ENCODE measurements at places on chromosomes 16 and 17. TPM values are rescaled to one million over a fixed set of nuclear protein-coding genes. Genes with fewer than 3 reads are reported as not detected.

- DNase-seq: no peak
These were observed 22.5 kb downstream of the SLC6A2 start for GRCh38 chr16:55678161-55678821.

DNA sequence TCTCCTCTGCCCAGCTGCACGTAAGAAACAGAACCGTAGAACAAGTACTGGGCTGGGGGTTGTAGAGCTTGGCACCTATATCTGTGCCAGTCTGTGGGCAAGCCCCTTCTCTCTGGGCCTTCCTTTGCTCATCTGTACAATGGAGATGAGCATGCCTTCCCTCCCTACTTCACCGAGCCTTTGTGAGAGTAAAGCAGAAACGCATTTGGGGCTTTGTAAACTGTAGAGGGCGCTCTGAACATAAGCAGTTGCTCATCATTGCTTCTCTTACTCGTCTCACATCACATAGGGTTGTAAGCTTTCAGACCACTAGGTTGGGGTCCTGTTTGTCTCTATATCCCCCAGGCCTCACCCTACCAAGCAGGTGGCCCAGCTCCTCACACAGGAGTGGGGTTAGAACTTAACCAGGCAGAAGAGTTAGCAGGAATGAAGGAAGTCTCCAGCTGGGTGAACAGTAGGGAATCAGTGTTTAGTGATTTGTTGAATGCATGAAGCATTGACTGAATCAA, 15.1 kb downstream of the SAMD14 start:
- peak; percentile 73 for DNase-seq

The ZSCAN10 gene
- total RNA-seq: not detected

GRCh38 chr16:87474566-87474996, 18.2 kb downstream of the ZCCHC14 start:
- no peak for DNase-seq

GRCh38 chr17:2214047-2214928, 89.3 kb downstream of the SMG6 start:
- peak; percentile 58 for DNase-seq

DNA sequence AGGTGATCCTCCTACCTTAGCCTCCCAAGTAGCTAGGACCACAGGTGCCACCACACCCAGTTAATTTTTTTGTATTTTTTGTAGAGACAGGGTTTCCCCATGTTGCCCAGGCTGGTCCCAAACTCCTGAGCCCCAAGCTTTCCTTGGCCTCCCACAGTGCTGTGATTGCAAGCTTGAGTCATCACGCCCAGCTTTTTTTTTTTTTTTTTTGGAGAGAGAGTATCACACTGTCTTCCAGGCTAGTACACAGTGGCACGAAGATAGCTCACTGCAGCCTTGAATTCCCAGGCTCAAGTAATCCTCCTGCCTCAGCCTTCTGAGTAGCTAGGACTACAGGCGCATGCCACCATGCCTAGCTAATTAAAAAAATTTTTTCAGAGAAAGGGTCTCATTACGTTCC, 27.2 kb downstream of the HEATR9 start:
- DNase-seq: no peak

DNA sequence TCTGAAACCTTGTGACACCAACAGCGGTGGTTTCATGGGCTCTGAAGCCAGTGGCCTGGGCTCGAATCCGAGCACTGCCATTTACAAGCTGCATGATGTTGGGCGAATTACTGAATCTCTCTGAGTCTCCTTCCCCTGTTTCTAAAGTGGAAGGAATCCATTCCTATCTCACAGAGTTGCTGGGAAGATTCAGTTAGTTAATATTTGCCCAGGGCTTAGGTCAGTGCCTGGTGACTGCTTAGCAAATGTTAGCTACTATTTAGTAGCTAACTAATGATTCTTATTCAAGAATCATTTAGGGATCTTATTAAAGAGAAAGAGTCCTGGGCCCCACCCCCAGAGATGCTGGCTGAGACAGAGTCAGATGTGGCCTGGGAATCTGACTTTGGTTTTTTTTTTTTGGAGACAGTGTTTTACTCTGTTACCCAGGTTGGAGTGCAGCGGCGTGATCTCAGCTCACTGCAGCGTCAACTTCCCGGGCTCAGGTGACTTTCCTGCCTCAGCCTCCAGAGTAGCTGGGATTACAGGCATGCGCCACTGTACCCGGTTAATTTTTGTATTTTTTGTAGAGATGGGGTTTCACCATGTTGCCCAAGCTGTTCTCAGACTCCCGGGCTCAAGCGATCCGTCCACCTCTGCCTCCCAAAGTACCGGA, 33.6 kb upstream of the RAI1 start:
- no peak for DNase-seq

DNA sequence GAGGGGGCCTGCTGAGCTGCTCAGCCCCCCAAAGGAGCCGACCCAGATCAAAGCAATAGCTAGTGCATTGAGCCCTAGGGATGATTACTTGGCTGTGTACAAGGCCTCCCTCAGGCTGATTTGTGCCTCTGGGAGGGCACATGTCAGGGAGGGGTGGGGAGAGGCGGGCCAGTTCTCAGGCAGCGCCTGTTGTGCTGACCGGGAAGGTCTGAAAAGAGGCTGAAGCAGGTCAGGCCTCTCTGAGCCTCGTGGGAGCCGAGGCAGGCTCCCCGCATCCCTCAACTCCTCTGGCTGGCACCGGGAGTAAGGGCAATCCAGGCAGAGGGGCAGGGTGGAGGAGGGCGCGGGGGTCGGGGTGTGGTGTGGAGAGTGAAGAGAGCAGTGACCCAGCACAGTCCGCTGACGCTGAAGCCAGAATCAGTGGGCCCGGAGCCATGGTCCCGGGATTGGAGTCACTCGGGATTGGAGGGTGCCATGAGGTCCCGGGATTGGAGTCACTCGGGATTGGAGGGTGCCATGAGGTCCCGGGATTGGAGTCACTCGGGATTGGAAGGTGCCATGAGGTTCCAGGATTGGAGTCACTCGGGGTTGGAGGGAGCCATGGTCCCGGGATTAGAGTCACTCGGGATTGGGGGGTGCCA, 3.0 kb downstream of the DCXR start:
- DNase-seq: no peak

The RCVRN gene
- total RNA-seq: not detected

GRCh38 chr17:80035937-80036714, at the start of gene CCDC40:
Gene CCDC40 (plus strand): TSS chr17:80036642. CDS start chr17:80036663, 21 bp downstream.
- DNase-seq: peak; percentile 83

- peak; percentile 55 for DNase-seq
These were observed 30.4 kb upstream of the FOXK2 start for GRCh38 chr17:82489117-82489516.

- DNase-seq: peak; percentile 78
These were observed 2.7 kb upstream of the SPG7 start for GRCh38 chr16:89505204-89506112.

The ALOXE3 gene
- not detected for total RNA-seq

- no peak for DNase-seq
These were observed 11.2 kb downstream of the P2RX1 start for GRCh38 chr17:3905017-3905520.

- DNase-seq: no peak
These were observed 180.8 kb downstream of the RBFOX1 start for GRCh38 chr16:7513429-7513828.

DNA sequence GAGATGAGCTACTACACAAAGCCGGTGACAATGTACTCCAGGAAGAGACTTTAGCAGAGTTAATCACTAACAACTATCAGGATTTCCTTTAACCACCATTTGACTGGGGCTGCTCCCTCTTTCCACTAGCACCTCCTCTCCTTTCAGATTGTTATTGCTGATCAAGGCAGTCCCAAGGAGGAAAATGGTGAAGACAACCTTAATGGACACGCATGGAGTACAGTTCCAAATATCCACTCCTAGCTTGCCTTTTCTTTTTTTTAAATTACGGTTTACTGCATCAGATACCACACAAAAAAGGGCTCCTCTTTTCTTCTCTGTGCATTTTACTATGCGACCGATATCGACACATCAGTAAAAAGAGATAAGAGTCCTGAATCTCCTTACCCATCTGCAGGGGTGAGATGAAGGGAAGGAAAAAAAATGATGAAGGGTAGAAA, 30.9 kb downstream of the FAM222B start:
- peak; percentile 49 for DNase-seq

GRCh38 chr17:66730461-66730923, 104.4 kb upstream of the CACNG5 start:
- DNase-seq: no peak

DNA sequence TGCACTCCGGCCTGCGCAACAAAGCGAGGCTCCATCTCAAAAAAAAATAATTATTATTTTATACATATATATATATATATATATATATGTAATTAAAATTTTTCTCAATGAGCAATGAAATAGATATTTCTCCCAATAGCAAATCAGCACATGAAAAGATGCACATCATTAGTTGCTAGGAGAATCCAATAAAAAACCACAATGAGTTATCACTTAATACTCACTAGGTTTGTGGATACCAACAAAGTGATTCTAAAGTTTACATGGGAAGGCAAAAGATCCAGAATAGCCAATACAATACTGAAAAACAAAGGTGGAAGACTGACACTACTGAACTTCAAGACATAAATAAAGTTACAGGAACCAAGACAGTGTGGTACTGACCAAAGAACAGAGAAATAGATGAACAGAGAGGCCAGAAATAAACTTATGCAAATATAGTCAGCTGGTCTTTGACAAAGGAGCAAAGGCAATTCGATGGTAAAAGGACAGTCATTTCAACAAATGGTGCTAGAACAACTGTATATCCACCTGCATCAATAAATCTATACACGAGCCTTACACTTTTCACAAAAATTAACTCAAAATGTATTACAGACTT, 13.6 kb downstream of the SMG6 start:
- peak; percentile 18 for DNase-seq

DNA sequence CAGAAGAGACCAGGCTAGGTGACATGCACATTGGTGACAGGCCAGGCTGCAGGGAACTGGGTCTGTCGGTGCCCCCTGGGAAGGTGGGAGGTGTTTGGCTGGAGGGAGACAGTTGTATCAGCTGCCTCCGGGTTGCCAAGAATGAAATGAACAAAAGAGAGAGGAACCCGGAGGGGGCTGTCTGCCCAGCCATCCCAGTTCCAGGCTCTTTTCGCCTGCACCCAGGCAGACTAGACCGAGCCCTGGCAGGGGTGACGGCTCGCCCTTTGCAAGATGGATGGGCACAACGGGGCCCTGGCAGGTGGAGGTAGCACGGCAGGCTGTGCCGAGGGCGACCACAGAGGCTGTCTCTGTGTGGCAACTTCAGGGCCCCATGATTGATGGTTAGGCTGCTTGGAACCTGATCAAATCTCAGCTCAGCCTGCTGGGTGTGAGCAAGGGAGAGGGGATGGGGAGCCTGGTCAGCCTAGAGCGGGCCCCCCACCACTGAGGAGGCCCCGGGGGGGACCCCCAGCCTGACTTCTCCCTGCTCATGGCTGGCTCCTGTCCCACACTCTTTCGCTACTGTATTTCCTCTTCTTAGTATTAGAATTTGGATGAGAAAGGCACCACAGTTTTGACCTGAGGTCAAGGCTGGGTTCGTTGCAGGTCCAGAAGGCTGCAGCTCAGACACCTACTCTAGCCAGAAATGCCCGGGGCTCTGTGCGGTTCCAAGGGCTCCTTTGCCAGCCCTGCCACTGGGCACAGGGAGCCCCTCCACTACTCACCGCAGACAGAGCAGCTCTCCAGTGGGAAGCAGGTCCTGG, 118.9 kb upstream of the CHMP6 start:
- no peak for DNase-seq

- no peak for DNase-seq
These were observed 32.9 kb upstream of the USP22 start for GRCh38 chr17:21075739-21076085.

GRCh38 chr16:30407804-30408534, 563 bp downstream of the ZNF771 start:
- no peak for DNase-seq

The KRT31 gene
- 0.86 TPM for total RNA-seq

GRCh38 chr17:62966426-62967204, 580 bp downstream of the TANC2 start:
- DNase-seq: peak; percentile 31

- DNase-seq: peak; percentile 31
These were observed 12.5 kb downstream of the SLC22A31 start for GRCh38 chr16:89187770-89188392.

DNA sequence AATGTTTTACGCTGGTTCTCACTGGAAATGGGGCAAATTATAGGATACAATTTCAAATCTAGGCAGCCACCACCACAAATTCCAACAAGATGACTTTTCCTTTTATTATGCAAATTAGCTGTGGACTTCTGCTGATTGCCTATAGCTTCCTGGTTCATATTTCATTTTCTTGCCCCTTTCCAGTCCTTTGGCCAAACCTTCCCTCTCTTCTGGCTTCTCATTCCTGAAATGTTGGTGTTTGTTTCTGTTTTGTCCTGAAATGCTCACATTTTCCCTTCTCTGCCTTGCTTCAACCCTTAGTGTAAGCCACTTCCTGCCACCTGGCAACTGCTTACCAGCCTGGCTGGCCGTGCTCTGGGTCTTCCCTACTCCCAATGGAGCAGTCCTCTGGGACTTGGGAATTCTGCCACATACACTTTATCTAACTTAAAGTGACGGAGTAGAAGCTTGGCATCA, 14.0 kb downstream of the PRSS54 start:
- peak; percentile 51 for DNase-seq

The GAST gene
- not detected for total RNA-seq

- DNase-seq: peak; percentile 76
These were observed 3.5 kb upstream of the RPL13 start for GRCh38 chr16:89556750-89557689.

- peak; percentile 31 for DNase-seq
These were observed 108.2 kb downstream of the SLC39A11 start for GRCh38 chr17:72984145-72984925.

- DNase-seq: no peak
These were observed 244.1 kb downstream of the STX8 start for GRCh38 chr17:9331279-9332131.

The PRRT2 gene
- 0.83 TPM for total RNA-seq

- DNase-seq: no peak
These were observed 30.1 kb downstream of the CCL4 start for GRCh38 chr17:36133602-36134236.

DNA sequence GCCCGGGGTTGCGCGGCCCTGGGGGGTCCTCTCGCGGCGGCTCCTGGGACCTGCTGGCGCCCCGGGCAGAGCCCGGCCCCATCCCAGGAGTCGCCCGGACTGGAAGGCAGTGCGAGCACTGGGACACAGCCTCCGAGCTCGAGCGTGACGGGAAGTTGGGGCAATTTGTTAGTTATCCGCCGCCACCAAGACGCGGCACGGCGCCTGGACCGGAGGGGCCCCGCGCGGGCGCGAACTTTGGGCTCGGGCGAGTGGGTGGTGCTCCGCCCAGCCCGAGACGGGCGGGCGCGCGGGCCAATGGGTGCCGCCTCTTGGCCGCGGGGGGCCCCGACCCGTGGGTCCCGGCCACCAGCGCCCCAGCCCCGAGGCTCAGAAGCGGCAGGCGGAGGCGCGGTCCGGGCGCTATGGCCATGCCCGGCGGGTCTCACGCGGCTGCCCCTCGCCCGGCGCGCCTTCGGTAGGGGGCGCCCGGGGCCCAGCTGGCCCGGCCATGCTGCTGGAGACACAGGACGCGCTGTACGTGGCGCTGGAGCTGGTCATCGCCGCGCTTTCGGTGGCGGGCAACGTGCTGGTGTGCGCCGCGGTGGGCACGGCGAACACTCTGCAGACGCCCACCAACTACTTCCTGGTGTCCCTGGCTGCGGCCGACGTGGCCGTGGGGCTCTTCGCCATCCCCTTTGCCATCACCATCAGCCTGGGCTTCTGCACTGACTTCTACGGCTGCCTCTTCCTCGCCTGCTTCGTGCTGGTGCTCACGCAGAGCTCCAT, at the start of gene ADORA2B:
Gene ADORA2B (plus strand): TSS at position 372 of the 768 bp plus-strand sequence. CDS start 119 bp downstream, at position 491.
- DNase-seq: peak; percentile 79

The KRT25 gene
- total RNA-seq: not detected
